NCI-H345 (cell line): ENCODE measurements at places on chromosomes 3 and 15.

DNA sequence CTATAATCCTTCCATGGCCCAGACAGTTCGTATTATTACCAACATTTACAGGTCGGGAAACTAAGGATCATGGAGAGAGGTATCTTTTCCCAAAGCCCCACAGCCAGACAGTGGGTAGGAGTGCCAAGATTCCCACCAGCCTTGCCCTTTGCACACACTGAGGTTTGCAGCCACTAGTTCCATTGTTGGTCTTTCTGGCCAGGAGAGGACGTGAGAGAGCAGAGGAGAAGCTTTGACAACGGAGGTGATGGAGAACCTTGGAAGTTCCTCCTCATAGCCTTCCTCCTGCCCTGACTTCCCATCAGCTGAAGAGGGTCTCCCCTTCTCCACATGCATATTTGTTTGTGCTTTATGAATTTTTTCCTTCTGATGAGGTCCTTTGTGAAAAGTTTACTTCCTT is 50.5 kb upstream of the PLCL2 start:
- DNase-seq = no peak

DNA sequence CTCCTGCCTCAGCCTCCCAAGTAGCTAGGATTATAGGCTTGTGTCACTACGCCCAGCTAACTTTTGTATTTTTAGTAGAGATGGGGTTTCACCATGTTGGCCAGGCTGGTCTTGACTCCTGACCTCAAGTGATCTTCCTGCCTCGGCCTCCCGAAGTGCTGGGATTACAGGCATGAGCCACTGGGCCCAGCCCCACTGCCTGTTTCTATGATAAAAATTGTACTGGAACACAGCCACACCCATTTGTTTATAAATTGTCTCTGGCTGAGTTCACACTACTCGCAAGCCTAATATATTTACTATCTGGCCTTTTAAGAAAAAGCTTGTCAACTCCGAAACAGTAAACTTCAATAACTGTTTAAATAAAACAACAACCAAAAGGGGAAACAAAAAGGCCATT is 309.4 kb upstream of the WNT5A start:
- no peak for DNase-seq

DNA sequence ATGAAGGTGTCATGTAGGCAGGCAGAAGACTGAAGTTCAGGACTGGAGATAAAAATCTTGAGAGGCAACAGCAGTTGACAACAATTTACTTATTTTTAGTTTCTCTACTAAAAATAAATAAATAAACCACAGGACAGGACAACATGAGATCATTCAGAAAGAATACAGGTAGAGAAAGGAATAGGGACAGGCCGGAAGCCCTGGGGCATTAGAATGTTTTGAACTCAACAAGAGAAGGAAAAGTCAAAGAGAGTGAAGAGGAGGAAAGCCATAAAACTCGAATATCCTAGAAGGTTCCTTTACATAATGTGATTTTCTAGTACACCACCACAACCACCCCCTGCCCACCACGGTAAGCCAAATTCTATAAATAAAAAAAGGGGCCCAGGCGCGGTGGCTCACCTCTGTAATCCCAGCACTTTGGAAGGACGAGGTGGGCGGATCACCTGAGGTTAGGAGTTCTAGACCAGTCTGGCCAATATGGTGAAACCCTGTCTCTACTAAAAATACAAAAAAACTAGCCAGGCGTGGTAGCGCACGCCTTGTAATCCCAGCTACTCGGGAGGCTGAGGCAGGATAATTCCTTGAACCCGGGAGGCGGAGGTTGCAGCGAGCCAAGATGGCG is 4.7 kb downstream of the PIK3CB start:
- DNase-seq = no peak

DNA sequence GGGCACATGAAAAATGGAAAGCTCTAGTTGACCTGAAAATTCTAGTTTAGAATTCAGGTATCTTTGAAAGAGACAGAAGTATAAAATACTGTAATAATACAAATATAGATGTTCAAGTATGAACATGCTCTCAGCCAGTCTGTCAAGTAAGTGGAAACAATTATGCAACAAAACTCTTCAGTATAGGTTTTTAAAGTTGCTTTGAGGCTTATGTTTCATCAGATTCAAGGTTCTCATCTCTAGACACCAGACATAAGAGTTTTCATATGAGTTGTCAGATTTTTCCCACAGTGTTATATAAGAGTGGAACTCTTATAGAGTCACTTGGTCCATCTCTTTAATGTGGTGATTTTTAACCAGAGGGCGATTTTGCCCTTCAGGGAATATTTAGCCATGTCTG is 22.0 kb downstream of the CMSS1 start:
- no peak for DNase-seq

DNA sequence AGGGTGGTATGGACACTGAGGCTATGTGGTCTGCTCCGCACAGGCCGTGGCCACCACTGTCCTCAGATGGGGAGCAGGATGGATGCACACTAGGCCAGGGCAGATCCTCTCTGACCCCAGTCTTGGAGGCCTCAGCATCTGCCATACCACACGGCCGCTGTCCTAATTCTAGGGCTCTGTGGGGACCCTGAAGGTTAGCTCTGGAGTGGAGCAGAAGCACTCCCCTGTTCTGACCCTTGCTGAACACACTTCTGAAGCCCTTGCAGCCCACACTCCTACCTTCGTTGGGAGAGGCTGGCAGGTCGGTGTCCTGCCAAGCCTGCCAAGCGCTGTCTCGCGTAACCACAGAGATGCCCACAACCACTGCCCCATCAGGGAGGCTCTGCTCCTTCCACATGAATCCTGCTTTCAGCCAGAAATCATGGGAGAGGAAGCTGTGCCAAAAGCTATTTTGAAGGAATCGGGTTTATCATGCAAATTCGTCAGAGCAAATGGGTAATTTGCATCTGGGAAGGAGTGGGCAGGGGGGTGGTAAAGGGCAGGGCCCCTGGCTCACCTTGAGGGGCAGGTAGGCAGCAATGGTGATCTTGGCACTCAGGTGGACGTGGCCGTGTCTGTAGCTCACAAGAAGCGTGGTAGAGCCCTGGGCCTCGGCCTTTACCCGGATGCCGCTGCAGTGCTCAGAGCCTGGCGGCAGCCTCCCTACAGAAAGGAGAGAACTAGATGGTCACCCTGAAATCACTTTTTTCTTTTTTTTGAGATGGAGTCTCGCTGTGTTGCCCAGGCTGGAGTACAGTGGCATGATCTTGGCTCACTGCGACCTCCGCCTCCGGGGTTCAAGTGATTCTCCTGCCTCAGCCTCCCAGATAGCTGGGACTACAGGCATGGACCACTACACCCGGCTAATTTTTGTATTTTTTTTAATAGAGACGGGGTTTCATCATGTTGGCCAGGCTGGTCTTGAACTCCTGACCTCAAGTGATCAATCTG is 54.4 kb downstream of the NUP210 start:
- no peak for DNase-seq
